ENCODE measurements at places on chromosomes 12 and 14.

DNA sequence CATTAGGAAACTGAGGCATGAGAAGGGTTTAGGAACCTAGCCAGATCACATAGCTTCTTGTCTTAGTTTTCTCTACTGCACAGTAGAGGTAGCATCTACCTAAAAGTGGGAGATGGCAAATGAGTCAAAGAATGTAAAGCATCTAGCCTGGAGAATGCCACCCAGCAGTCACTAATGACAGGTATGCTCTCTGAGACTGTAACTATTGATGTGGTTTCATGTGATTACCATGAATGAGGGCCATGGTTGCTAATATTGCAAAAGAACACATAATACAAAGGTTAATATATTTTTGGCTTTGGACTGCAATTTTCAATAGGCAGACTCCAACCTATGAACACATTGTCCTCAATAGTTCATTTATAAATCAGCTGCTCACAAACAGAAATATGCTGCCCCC lies 389.9 kb downstream of the GRIN2B start:
- DNase-seq, result no peak

DNA sequence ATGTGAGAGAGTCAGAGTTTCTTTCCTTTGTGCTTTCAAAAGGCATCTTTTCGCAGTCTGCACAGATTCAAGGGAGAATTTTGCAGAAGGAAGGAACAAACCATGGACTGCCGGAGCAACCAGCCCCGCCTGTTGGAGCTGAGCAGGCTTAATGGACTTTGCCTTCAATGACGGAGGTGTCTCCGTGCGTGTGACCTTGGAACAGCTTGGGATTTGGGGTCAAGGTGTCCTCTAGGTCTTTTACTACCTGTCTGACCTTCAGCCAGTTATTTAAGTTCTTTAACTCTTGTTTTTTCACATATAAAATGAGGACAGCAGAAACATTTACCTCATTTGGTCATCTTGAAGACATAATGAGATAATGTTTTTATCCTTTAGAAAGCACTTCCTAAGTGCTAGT lies 4.1 kb downstream of the FGF23 start:
- DNase-seq, result no peak

DNA sequence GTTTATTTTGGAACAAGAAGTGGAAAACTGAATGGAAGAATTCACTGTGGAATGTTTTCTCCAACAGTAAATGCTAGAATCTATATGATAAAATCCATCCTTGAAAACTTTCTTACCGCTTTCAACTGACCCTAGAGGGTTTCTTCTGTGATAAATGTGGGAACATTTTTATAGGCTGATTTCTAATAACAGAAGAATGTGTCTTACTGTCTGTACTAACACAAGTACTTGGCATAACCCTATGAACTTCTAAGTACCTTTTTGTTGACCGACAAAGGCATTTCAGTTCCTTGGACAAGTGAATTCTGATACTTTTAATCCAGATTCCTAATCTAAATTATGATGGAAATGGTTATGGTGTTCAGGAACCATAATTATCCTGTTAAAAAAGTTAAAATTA lies 1109.7 kb upstream of the FLRT2 start:
- no peak for DNase-seq

DNA sequence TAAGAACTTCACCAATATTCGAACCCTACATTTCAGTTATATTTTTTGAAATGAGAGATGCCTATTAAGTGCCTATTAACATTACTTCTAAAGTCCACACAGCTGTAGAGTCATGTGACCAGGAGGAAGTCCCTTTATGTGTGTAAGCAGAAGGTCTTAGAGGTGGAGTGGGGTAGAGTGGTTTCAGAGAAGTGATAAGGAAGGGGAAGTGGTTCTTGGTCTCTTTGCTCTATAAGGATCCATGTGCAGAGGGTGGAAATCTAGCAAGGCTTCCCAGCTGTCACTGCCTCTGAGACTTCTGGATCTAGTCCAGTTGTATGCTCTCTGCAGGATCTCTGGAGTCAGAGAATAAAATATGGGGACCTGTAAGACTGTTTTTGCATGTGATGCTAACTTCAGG lies 673.9 kb downstream of the FLRT2 start:
- DNase-seq, result no peak

DNA sequence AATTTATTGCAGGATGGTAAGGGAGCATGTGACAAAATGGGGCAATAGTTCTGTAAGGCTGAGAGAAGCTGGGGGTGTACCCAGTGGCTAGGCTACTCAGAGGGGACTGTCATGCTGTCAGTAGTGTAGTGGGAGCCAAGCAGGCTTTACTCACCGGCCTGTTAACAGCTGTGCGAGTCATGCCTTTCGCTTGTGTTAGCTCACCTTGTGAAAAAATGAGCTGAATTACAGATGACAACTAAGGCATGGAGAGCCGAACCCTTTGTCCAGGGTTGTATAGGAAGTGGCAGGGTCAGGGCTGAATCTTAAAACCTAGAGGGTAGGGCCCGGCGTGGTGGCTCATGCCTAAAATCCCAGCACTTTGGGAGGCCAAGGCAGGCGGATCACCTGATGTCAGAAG lies 37.9 kb downstream of the SH2B3 start:
- no peak for DNase-seq

DNA sequence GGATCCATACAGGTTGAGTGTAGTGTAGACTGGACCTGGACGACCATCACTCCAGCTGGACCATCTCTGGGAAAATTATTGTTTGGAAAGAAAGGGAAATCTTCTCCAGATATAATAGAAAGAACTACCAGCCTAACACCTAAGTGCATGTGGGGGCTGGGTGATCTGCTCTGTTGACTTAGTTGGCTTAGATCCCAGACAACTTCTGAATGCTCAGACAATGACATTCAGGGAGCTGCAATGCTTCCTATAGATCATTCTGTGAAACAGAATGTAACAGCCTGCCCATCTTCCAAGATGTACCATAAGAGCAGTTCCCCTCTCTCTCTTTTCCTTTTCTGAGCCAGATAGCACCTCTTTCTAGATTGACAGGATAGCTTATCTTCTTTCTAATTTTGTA lies 572.8 kb upstream of the STXBP6 start:
- DNase-seq, result no peak

Measured in activated gamma-delta T cell (primary cell).